ENCODE measurements at places on chromosomes 7 and 10.

- no peaks in the 10 kb centered on the region for H3K4me1 ChIP-seq
- no peak overlapping the region for H3K4me3 ChIP-seq
- no peaks in the 10 kb centered on the region for H3K36me3 ChIP-seq
- no peak overlapping the region for H3K27ac ChIP-seq
- DNase-seq, result no peak
- no peaks in the 10 kb centered on the region for H3K27me3 ChIP-seq
These were observed 23.8 kb downstream of the PALS2 start for GRCh38 chr7:24597014-24597413.

- no peaks in the 10 kb centered on the region for H3K36me3 ChIP-seq
- no peaks in the 10 kb centered on the region for H3K4me1 ChIP-seq
- no peak for DNase-seq
- no peak overlapping the region for H3K4me3 ChIP-seq
- no peak overlapping the region for H3K27ac ChIP-seq
- no peaks in the 10 kb centered on the region for H3K27me3 ChIP-seq
These were observed 72.2 kb upstream of the NUPR2 start for GRCh38 chr7:56188376-56188775.

- H3K27me3 ChIP-seq, result no peaks in the 10 kb centered on the region
- H3K4me1 ChIP-seq, result no peaks in the 10 kb centered on the region
- peak overlapping the region; percentile 47 for H3K4me3 ChIP-seq
- H3K27ac ChIP-seq, result no peak overlapping the region
- no peak for DNase-seq
These were observed 220.3 kb downstream of the PHTF2 start for GRCh38 chr7:78018641-78019446.

- peaks cover 7% of the 10 kb centered on the region for H3K4me1 ChIP-seq
- H3K27ac ChIP-seq, result no peak overlapping the region
- no peak overlapping the region for H3K4me3 ChIP-seq
- DNase-seq, result no peak
- H3K36me3 ChIP-seq, result no peaks in the 10 kb centered on the region
These were observed 292.9 kb downstream of the PTEN start for GRCh38 chr10:88156341-88156740.

- H3K27ac ChIP-seq, result no peak overlapping the region
- H3K27me3 ChIP-seq, result no peaks in the 10 kb centered on the region
- H3K4me3 ChIP-seq, result no peak overlapping the region
- H3K36me3 ChIP-seq, result no peaks in the 10 kb centered on the region
- DNase-seq, result no peak
These were observed 271.8 kb upstream of the NRG3 start for GRCh38 chr10:81603106-81603620.

DNA sequence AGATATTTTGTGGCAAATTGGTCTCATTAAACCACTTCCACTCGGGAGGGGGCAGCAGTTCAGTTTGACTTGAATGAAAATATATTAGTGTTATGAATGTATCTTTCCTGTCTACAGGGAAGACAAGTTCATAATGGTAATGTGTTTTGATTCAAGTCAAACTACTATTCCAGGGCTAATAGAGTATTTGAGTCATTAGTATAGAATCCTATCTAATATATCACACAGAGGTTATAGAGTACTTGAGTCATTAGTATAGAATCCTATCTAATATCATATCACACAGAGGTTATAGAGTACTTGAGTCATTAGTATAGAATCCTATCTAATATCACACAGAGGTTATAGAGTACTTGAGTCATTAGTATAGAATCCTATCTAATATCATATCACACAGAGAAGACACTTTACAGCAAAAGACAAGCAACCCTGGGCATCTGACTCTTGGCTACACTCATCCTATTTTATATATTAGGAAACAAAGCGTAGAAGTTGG lies 199.7 kb upstream of the MAGI2 start:
- H3K27ac ChIP-seq, result no peak overlapping the region
- H3K4me3 ChIP-seq, result no peak overlapping the region
- DNase-seq, result no peak

DNA sequence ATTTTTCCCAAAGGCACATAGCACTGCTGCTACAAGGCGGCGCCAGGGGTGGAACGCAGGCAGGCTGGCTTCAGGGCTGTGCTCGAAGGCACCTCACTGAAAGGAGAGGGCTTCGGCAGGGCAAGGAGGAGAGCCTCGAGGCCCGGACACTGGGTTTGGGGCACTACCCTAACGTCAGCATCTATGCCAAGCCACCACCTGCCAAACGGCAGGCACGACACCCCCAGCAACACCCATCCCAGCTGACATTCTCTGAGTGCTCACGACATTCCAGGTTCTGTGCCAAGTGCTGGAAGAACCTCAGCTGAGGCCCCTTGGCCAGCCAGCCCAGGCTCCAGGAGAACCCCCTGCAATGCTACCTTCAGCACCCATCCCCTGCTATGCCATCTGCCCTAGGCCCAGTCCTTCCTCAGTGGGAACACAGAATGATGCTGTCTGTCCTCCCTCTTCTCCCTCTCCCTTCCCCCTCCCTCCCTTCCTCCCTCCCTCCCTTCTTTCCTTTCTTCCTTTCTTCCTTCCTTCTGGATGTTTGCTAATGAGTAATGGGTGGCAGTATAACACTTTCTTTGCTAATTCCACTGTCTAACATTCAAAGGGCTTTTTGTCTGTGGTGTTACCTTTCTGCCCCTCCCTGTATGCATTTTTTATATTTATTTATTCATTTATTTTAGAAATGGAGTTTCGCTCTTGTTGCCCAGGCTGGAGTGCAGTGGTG lies 24.3 kb downstream of the ZCCHC24 start:
- no peaks in the 10 kb centered on the region for H3K36me3 ChIP-seq
- H3K27me3 ChIP-seq, result no peaks in the 10 kb centered on the region
- no peak overlapping the region for H3K27ac ChIP-seq

- no peaks in the 10 kb centered on the region for H3K27me3 ChIP-seq
- no peaks in the 10 kb centered on the region for H3K4me1 ChIP-seq
- H3K27ac ChIP-seq, result no peak overlapping the region
- H3K36me3 ChIP-seq, result no peaks in the 10 kb centered on the region
These were observed 149.9 kb downstream of the NEURL1 start for GRCh38 chr10:103643381-103643780.

GRCh38 chr10:71255808-71256660 lies 43.7 kb downstream of the UNC5B start:
- H3K36me3 ChIP-seq, result no peaks in the 10 kb centered on the region
- peaks cover 4% of the 10 kb centered on the region for H3K27me3 ChIP-seq
- H3K4me1 ChIP-seq, result no peaks in the 10 kb centered on the region
- no peak overlapping the region for H3K27ac ChIP-seq
- H3K4me3 ChIP-seq, result no peak overlapping the region

DNA sequence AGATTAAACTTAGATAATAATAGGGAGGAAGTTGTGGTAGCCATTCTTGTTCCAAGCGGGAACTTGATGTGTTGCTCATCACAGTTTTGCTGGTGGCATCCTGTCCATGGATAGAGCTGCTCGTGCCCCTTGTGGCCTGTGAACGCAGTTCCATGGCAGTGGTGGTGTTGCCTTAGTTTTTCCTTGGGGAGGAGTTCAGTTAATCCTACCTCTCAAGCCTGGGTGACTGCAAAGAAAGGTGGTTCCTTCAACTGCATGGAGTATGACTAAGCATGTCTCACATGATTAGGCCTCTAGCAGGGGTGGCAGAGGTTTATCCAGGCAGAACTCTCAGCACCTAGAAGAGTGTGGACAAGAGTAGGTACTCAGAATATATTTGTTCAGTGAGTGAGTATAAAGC lies 99.7 kb downstream of the MAPK8 start:
- no peaks in the 10 kb centered on the region for H3K4me1 ChIP-seq
- H3K27me3 ChIP-seq, result no peaks in the 10 kb centered on the region
- no peak overlapping the region for H3K4me3 ChIP-seq
